ENCODE measurements at places on chromosomes 11 and 22. TPM values are rescaled to one million over a fixed set of nuclear protein-coding genes. Genes with fewer than 3 reads are reported as not detected.

Gene AIFM3
- 1.4 TPM for total RNA-seq

- DNase-seq, result peak; percentile 35
These were observed 46.0 kb downstream of the THAP12 start for GRCh38 chr11:76334826-76335389.

GRCh38 chr22:22025320-22026156 is 43.0 kb upstream of the TOP3B start:
- DNase-seq, result no peak

Gene APOC3
- not detected for total RNA-seq

Gene SCN4B
- total RNA-seq, result 2.8 TPM

- DNase-seq, result no peak
These were observed 554 bp upstream of the NRIP3 start for GRCh38 chr11:9004183-9004926.

DNA sequence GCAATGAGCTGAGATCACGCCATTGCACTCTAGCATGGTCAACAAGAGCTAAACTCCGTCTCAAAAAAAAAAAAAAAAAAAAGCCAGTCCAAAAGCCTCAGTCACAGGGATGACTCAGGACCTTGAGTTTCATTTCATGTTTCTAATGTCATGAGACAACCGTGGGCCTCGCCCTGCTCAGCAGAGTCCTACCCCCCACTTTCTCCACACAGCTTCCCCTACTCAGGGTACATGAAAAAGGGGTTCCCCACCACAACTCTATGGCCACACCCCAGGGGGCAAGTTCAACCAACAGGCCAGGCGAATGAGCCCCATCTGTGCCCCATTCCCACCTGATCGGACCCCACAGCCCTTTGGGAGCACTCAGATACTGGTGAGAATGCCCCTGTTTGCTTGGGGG is 24.3 kb upstream of the ADA2 start:
- no peak for DNase-seq

GRCh38 chr22:36334081-36334820 is 53.5 kb downstream of the MYH9 start:
- no peak for DNase-seq

Gene OR52I1
- total RNA-seq, result not detected

Gene BCO2
- total RNA-seq, result 0.82 TPM

Gene RASD2
- total RNA-seq, result 5.1 TPM

Data from H1 (cell line).